ENCODE measurements at places on chromosomes 13 and 19. TPM values are rescaled to one million over a fixed set of nuclear protein-coding genes. Genes with fewer than 3 reads are reported as not detected.

KIR3DL2 gene
- polyA plus RNA-seq = not detected

GTPBP3 gene
- 17.7 TPM for polyA plus RNA-seq

SOX21 gene
- polyA plus RNA-seq = 0.28 TPM

ZNF607 gene
- 16.4 TPM for polyA plus RNA-seq

TRPC4 gene
- polyA plus RNA-seq = 6.4 TPM

NCR1 gene
- polyA plus RNA-seq = not detected

ZNF563 gene
- polyA plus RNA-seq = 3.3 TPM

C19orf33 gene
- polyA plus RNA-seq = 4.8 TPM

VSTM1 gene
- polyA plus RNA-seq = not detected

LHB gene
- not detected for polyA plus RNA-seq

PPAN gene
- polyA plus RNA-seq = 38.9 TPM

RFPL4A gene
- polyA plus RNA-seq = not detected

POLRMT gene
- 58.1 TPM for polyA plus RNA-seq

PRR12 gene
- 28.6 TPM for polyA plus RNA-seq

PTH2 gene
- not detected for polyA plus RNA-seq

ZNF90 gene
- polyA plus RNA-seq = 15.6 TPM

APOC4 gene
- polyA plus RNA-seq = not detected

VN1R2 gene
- not detected for polyA plus RNA-seq

SHISA2 gene
- polyA plus RNA-seq = 60.9 TPM

TMC4 gene
- 50.0 TPM for polyA plus RNA-seq

ELSPBP1 gene
- polyA plus RNA-seq = not detected

LIM2 gene
- polyA plus RNA-seq = 0.30 TPM

KLK8 gene
- 4.0 TPM for polyA plus RNA-seq

ONECUT3 gene
- 0.04 TPM for polyA plus RNA-seq

KLK2 gene
- polyA plus RNA-seq = not detected

LRG1 gene
- polyA plus RNA-seq = 0.64 TPM

POSTN gene
- 231 TPM for polyA plus RNA-seq

IL11 gene
- 2.8 TPM for polyA plus RNA-seq

LYPD5 gene
- polyA plus RNA-seq = 0.30 TPM

CERS1 gene
- polyA plus RNA-seq = 7.2 TPM

SPRED3 gene
- 1.6 TPM for polyA plus RNA-seq

NLRP4 gene
- not detected for polyA plus RNA-seq

TSPAN16 gene
- polyA plus RNA-seq = not detected

ATP12A gene
- 13.4 TPM for polyA plus RNA-seq

ZNF442 gene
- polyA plus RNA-seq = 6.0 TPM

CEBPA gene
- polyA plus RNA-seq = 3.0 TPM

FPR3 gene
- polyA plus RNA-seq = 0.19 TPM

LRRC25 gene
- polyA plus RNA-seq = 1.6 TPM

CACNA1A gene
- polyA plus RNA-seq = 1.8 TPM

PCDH8 gene
- polyA plus RNA-seq = not detected

KCTD15 gene
- polyA plus RNA-seq = 66.2 TPM

PLK5 gene
- 0.11 TPM for polyA plus RNA-seq

CAB39L gene
- 18.4 TPM for polyA plus RNA-seq

TINCR gene
- polyA plus RNA-seq = 0.49 TPM

CCDC70 gene
- polyA plus RNA-seq = not detected

PTGIR gene
- polyA plus RNA-seq = 1.3 TPM

EHD2 gene
- polyA plus RNA-seq = 28.6 TPM

METTL21C gene
- polyA plus RNA-seq = 0.82 TPM
